ENCODE measurements at places on chromosomes 5 and 9. TPM values are rescaled to one million over a fixed set of nuclear protein-coding genes. Genes with fewer than 3 reads are reported as not detected.

ABCA2 gene
- total RNA-seq = 40.3 TPM

PCDHB11 gene
- 0.44 TPM for total RNA-seq

IFNK gene
- not detected for total RNA-seq

IFNA2 gene
- not detected for total RNA-seq

BARHL1 gene
- total RNA-seq = not detected
